ENCODE measurements at places on chromosomes 5 and 9. TPM values are rescaled to one million over a fixed set of nuclear protein-coding genes. Genes with fewer than 3 reads are reported as not detected.

The NME5 gene
- total RNA-seq: 5.8 TPM

The CDC20B gene
- 0.23 TPM for total RNA-seq

The SPINK6 gene
- total RNA-seq: not detected

The MAMDC2 gene
- 16.0 TPM for total RNA-seq

The SLC6A7 gene
- not detected for total RNA-seq

The TMEM174 gene
- not detected for total RNA-seq

- DNase-seq: no peak
These were observed at the start of gene JADE2 for GRCh38 chr5:134524826-134525682. Gene JADE2 (plus strand): TSS chr5:134525670. CDS start chr5:134535858, 10,188 bp downstream.

DNA sequence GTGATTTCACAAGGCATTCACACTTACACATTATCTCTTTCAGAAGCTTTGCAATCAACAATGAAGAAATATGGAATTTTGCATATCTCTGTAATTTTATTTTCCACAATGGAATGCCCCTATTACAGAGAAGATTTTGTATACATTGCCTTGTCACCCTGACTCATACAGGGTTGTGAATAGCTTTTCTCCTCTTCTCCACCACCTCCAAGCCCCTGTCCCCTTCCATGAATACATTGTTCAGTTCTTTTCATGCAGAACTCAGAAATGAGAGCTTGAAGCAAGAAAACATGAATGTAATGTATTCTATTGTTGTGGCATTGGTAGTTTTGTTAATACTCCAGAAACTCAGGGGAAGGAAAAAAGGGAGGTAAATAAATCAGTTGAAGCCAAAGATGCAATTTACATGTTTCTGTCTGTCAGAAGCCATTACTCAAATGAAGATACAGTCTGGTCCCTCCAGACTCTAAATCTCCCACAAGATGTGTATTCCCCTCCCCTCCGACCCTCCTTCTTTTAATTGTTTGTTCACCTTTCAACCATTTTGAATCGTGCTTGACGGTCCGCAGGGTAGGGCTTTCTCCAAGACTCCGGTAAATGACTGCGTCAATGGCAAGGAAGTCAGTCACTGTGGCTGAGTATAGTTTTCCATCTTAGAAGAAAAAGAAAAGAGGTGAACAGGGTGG, 86.1 kb downstream of the SEMA6A start:
- DNase-seq: no peak

GRCh38 chr9:26260238-26260637, 582.0 kb upstream of the TUSC1 start:
- DNase-seq: no peak

GRCh38 chr9:110975969-110976368, 62.3 kb downstream of the LPAR1 start:
- DNase-seq: no peak
